ENCODE measurements at places on chromosomes 3 and 15.

- DNase-seq: no peak
Measured at GRCh38 chr15:59847968-59848367, 156.1 kb upstream of the FOXB1 start.

DNA sequence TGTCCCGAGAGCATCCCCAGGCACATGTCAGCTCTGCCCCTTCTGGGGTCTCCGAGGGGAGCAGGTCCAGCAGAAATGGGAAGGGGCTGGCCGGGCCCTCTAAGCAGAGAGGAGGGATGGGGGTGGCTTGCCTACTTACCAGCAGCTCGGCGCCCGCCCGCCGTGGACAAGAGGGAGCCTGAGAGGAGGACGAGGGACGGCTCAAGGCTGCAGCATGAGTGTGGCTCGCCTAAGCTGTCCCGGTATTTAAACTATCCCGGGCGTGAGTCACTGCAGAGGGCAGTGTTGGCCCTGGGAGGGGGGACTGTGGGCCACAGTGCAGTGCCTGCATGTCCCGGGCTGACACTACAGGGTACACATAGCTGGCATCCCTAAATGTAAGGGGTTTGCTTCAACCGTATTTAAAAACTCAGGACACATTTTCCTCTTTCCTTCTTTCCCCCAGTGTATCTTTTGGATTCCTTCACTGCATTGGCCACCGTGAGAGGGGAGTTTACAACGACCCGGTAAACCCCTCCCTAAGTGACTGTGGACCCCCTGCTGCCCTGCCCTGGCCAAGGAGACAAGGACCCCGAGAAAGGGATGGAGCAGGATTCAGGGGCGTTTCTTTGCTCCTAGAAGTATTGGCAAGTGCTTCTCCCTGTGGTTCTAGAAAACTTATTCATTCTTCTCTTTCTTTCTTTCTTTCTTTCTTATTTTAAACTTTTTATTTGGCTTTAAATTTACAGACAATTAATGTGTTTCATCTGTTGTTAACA, at the start of gene LRRC15:
LRRC15 (minus strand) TSS at position 222 of the 758 bp plus-strand sequence. CDS start 8,700 bp downstream, outside the sequence.
- no peak for DNase-seq

DNA sequence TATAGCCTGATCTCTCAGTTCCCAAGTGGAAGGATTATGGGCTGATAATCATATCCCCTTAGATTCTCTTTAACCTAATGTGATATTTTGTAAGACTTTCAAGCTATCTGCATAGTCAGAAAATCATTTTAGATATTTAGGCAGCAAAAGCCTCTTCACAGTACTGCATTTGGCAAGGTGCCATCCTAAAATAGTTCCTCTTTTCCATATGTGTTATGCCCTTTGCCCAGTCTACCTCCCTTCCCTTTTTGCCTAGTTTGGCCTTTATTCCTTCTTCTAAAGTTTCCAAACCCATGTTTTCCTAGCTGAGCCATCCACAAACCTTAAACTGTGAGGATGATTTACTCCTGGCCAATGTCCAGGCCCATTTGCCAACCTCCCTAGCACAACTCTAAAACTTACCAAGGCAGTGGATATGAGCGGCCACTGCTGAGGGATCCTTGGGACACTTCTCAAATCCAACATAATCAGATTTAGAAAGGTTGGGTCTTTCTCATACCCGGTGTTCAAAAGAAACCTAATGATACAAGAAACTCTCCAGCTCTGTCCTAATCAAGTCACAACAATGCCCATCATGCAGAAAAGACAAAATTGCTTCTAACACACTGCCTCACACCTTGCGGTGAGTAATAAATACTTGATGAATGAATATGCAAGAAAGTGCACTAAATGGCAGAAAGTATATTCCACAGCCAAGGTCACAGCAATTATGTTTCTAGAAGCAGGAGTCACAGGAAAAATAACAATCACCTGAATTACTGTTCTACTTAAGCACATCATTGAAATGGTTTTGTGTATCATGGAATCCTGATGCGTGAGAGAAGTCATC, 493.9 kb downstream of the NLGN1 start:
- no peak for DNase-seq

GRCh38 chr3:136042608-136043221, 77.2 kb downstream of the PPP2R3A start:
- DNase-seq: no peak

- no peak for DNase-seq
Measured at GRCh38 chr3:139477710-139478640, 1.7 kb upstream of the RBP2 start.

GRCh38 chr15:60394689-60395097, 3.1 kb downstream of the ANXA2 start:
- DNase-seq: no peak

GRCh38 chr3:33639889-33640288, 78.2 kb downstream of the CLASP2 start:
- DNase-seq: no peak

DNA sequence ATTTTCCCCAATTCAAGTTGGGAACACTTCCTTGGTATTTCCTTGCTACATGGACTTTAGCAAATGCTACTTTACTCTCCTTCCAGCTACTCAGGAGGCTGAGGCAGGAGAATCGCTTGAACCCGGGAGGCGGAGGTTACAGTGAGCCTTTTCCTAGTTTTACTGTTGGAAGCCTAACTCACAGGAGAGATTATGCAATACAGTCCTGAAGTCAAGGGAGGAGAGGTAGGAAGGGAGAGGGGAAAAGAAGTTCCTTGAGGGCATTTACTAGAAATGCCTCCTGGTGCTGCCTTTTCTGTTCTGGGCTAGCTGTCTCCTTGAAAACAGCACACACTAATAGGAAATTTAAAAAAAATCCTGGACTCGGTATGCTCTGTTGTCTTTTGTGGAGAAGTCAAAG, 6.2 kb downstream of the HHLA2 start:
- DNase-seq: no peak

DNA sequence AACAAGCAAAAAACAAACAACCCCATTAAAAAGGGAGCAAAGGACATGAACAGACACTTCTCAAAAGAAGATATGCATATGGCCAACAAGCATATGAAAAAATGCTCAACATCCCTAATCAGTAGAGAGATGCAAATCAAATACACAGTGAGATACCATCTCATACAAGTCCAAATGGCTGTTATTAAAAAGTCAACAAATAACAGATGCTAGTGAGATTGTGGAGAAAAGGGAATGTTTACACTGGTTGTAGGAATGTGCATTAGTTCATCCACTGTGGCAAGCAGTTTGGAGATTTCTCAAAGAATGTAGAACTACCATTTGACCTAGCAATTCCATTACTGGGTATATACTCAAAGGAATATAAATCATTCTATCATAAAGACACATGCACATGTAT, 44.5 kb downstream of the RIOX2 start:
- DNase-seq: no peak

DNA sequence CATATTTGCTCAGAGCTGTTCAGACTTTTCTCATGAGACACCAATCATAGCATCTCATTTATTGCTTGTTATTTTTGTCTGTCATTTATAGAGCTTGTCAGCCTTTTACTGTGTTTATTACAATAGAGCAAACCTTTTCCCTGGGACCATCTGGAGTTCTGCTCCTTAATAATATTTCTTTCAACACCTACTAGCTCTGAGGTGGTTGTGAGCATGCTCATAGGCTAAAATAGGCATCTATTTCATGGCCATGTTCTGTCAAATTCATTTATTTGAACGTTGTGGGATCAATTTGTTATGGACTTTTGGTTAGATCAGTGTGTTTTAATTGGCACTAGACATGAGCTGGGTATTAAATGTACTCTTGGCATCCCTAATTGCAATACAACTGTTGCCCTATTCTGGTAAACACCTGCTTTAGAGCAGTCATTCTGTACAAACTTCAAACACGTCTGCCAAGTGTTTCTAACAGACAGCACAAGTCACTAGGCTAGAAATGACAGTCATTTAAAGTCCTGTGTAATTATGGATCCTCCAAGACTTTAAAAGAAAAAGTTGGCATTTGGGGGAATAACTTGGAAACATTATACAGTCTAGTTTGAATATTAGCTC, 766.3 kb downstream of the ZNF385D start:
- DNase-seq: no peak

GRCh38 chr15:64878705-64879104, 33.0 kb upstream of the ANKDD1A start:
- DNase-seq: no peak

GRCh38 chr3:13086531-13086981, 13.3 kb upstream of the IQSEC1 start:
- no peak for DNase-seq

DNA sequence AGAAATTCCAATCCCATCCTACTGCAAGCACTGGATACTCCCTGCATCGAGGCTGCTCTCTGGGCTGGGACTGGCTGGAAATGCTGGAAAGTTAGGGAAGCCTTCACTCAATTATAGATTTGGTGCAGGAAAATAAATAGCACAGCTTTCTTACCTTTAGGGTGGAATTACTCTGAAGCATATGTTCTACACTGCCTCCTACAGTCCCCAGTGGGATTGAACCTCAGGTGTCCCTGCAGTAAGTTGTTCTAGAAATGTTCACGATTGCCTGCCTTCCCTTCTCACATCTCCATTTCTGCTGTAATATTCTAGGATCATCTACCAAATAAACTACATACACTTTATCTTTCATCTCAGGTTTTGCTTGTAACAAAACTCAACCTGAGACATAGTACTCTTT, 536.7 kb upstream of the LMCD1 start:
- DNase-seq: no peak

DNA sequence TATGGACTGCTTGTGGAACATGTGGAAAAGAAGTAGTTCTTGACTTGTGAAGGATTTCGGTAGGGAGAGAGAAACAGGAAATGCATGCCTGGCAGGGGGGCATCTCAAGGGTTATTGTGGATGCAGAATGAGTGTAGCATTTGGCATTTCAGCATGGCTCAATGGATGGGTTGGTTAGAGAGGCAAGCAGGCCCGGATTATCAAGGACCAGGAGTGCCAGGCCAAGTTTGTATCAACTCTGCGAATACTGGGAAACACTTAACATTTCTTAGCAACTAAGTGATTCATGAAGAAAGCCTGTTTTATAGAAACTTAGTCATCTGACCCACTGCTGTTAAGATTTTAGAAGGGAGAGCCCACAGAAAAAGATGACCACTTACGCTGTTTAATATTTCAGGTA, 33.6 kb downstream of the KIF15 start:
- DNase-seq: no peak

DNA sequence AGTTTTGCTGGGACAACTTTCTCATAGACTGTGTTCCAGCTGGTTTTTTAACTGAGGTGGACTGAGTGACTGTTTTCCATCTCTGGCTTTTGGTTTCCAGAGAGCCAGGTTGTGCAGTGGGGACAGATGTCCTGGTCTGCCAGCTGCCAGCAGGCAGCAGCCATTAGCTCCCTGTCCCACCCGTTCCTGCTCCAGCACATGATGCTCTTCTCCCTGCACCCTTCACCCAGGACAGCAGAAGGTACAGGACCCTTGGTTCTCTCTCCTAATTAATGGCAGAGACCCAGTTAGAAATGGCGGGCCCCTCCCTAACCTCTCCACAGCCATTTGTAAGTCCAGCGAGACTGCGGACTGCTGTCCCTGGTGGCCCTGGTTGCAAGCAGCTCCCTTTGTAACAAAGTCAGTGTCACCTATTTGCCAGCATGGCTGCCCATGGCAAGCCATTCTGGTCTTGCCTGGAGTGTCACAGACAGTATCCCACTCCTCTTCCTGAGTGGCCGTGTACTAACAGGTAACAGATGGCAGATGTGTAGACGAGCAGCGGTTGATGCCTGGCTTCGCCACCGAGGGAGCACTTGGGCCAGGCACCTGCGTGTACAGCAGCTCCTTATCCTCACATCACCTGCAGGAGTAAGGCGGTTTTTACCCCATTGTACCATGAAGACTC, 148.3 kb downstream of the DNAJB8 start:
- DNase-seq: no peak

GRCh38 chr3:63557912-63558311, 94.6 kb upstream of the SNTN start:
- DNase-seq: no peak

GRCh38 chr3:136135039-136135802, 60.9 kb downstream of the MSL2 start:
- DNase-seq: no peak

DNA sequence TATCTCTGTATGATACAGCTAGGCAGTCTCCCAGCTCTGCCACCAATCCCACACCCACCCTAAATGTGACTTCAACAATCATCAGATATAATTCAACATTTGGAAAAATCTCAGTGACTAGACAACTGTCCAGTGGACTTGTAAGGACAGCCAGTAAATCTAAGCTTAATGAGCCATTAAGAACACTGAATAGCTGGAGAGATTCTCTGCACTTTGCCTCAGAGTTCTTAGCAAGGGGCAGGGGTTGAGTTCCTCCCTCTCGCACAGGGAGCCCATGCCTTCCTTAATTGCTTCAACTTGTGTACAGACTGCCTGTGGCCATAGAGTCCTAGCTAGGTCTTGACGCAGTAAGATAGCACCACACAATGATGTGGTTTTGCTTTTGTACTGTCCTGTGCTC, 15.6 kb downstream of the MEX3B start:
- no peak for DNase-seq

DNA sequence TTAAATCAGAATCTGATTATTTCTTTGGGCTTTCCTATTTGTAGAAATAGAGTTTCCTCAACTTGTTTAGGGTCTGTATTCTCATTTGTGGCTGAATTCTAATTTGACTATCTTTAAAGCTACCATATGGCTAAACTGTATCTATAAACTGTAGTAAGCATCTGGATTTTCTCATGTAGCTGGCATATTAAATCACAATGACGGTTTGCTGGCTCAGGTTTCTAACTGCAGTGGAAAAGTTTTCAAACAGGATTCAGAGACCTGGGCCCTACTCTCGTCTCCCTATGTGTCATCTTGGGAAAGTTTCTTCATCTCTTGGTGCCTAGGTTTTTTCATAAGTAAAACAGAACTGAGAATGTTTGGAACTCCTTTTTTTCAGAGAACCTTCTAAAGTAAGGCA, 68.3 kb downstream of the GALK2 start:
- DNase-seq: no peak

DNA sequence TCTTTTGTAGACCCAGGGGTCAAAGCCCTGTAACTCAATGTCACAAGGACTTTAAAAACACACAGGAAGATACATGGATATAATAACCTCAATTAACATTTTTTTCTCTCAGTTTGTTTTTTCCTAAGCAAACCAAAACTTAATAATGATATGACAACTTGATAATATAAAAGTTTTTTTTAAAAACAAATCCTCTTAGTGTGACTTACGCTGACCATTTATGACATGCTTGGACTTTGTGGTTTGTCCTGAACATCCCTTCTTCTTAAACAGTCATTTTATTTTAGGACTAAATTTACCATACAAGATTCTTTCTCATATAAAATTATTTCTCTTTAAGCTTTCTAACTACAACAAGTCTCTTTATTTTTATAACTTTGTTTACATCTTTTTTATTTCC, 25.4 kb upstream of the FAM3D start:
- DNase-seq: no peak

- DNase-seq: no peak
Measured at GRCh38 chr3:111326144-111326995, 215.6 kb upstream of the CD96 start.

DNA sequence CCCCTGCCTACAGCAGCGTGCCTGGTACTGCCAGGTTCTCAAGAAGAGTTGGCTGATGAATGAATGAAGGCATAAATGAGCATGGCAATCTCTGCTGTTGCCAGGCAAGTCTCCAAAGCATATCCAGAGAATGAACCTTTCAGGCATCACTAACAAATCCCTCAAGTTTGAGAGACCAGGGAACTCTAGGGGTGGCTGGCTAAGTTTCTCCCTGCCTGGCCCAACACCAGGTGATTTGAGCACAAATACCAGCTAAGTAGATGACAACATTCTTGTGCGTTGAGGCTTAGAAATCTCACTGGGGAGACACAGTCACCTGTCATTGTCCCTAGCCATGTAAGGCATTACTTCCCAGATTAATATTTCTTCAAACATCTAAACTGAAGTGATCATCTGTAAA, 81.4 kb upstream of the PTX3 start:
- no peak for DNase-seq
